ENCODE measurements at places on chromosomes 1 and 21.

DNA sequence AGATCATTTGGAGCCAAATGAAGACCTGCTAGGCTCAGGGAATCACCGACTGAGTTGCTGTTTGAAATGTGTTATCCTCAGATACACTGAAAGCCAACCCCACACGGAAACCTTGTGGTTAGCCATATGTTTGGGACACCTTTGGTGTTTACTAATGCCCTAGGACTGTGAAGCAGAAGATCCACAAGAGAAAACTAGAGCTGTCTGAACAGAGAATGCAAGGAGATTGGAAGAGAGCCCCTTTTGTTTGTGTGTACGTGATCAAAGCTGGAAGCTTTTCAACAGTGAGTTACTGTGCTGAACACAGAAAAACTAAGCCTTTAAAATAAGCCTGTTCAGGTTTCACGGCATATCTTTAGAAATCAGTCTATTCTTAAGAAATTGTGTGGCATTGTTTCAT is 908.2 kb upstream of the ADGRL2 start:
- no peak for DNase-seq

DNA sequence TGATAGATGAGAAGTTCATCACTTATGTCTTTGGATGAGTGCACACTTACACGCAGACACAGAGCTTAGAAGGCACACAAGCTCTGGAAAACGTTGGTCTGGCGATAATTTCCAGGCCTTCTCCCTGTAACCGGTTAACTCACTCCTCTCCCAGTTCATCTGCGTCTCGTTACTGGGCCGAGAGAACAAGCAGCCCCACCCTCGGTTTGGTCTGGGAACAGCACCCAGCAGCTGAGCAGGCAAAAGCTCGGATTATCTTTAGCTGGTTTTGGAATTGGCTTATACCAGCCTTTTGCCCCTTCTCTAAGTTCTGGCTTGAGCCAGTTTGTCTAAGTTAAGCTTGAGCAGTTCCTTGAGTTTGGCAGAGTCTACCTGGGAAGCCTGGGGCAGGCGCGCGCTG is 27.3 kb upstream of the COL6A1 start:
- peak; percentile 20 for DNase-seq

DNA sequence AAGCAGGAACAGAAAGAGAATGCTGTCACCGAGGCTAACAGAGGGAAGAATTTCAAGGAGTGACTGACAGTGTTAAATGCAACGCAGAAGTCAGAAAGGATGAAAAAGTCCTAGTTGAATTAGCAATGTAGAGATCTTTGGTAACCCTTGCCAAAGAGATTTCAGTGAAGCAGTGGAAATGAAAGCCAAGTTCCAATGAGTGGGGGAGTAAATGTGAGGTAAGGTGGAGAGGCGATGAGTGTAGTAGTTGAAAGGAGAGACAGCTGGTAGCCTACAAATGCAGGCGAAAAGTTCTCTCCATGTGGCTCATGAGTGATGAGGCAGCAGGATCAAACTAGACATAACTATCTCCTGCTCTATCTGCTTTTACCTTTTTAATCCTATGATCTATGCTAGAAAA is 74.6 kb upstream of the IPO9 start:
- DNase-seq: no peak

GRCh38 chr1:29969576-29969975 is 733.3 kb downstream of the PTPRU start:
- peak; percentile 1 for DNase-seq

GRCh38 chr21:32567626-32568025 is 17.7 kb downstream of the TCP10L start:
- DNase-seq: no peak

DNA sequence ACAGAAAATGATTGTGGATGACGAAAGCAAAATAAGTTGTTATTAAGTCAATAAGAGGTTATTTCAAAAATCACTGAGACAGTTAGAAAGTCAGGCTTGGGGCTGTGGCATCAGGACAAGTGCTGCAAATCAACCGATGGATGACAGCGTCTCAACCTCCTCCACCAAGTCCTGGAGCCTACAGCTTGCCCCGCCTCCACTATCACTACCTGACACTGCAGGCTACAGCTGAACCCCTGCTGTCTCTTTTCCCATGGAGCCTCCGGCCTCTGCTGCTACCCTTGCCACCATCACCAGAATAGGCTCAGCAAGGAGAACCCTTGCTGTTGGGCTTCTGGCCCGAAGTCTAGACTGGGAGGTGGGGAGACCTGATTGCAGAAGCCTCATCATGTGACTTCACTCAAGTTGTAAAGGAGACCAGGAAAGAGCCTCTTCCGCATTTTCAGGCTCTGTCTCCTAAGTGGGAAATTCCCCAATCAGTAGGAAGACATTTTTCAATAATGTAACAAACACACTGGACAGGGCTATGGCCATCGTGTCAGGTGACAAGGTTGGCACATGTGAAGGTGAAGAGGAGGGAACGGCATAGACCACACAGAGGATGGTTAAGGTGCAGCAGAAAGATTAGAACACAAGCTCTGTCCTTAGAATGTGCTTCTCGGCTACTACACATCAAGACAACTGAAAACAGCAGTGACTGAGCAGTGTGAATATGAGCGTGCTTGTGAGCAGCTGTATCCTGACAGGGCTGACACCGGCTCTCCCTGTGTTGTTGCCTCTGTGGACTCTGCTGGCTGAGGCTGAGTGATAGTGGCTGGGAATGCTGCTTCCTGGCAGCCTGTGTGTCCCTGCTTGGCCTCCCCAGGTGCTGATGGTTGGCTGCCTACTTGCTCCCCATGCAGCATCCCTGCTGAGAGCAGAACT is 660.7 kb downstream of the PTPRU start:
- DNase-seq: no peak

DNA sequence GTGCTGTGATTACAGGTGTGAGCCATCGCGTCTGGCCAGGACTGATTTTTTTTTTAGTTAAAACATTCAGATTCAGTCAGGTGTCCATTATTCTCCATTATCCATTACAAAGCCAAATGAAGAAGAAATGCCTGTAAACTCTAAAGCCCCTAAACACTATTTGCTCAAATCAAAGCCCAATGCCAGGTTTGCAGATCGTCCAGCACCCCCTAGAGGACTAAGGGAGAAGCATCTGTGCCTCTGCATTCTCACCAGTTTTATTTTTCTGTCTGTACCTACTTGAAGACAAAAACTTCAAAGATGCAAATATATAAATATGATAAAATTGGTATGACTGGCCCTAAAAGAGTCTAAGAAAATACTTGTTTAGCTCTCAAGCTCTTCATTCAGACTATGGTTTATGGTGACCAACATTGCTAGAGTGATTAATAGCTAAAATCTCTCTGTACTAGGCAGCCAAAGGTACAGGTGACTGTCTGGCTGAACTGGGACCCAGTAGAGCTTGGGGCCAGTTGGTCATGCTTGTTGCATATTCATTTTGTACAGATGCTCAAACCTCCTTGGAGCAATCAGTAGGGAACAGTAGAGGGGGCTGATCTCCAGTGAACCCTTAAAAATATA is 138.4 kb downstream of the SYT2 start:
- DNase-seq: peak; percentile 63

DNA sequence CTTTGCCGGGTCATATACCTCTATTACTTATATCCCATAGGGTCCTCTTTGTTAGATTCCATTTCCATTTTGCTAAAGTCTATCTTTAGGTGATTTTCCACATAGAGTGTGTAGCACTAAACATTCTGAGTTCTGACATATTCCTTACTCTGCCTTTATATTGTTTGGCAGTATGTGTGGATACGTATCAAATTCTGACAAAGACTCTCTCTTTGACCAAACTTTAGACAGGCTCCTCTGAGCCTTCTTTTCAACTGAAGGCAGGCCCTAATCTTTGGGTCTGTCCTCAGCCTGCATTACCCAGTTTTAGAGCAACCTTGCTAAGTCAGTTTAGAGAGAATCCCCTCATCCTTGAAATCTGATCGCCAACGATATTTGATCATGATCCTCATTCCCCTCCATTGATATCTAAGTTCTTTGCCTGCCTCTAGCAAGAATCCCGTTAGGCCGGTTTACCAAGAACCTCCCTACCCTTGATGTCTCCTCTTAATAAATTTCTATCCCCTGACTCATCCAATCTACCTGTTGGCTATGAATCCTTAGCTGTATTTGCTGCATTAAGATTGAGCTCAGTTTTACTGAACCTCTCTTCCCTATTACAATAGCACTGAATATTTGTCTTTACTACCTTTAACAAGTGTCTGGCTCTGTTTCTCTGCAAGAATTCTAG is 10.4 kb upstream of the PPT1 start:
- DNase-seq: no peak

GRCh38 chr1:110309139-110309538 is 30.0 kb upstream of the RBM15 start:
- peak; percentile 72 for DNase-seq

DNA sequence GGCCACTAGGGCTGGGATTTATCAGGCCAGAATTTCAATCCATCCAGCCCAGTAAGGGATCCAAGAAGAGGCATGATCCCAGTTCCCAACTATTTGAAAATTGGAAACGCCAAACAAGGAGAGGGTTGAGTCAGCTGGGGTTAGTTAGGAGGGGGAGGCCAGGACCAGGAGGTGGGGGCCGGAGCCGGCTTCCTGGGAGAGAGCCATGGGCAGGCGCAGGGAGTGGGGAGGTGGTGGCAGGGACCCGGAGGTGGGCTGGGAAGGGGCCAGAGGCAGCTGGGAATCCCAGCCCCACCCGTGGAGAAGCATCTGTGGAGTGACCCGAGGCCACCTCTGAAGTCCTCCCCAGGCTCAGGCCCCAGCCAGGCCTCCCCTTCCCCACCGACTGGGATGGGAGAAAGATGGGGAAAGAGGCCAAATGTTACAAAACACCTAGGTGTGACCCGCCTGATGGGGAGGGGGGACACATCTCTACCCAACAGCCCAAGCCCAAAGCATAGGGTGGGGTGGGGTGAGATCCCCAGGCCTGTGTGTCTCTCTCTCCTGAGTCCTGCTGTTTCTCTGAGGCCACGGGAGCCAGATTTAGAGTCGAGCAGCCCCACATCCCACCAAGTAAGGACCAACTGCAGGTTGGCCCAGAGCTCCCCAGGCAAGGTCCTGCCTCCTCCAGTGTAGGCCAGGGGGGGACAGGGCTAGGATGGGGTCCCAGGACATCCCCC is 10.1 kb downstream of the HSPG2 start:
- DNase-seq: peak; percentile 38

DNA sequence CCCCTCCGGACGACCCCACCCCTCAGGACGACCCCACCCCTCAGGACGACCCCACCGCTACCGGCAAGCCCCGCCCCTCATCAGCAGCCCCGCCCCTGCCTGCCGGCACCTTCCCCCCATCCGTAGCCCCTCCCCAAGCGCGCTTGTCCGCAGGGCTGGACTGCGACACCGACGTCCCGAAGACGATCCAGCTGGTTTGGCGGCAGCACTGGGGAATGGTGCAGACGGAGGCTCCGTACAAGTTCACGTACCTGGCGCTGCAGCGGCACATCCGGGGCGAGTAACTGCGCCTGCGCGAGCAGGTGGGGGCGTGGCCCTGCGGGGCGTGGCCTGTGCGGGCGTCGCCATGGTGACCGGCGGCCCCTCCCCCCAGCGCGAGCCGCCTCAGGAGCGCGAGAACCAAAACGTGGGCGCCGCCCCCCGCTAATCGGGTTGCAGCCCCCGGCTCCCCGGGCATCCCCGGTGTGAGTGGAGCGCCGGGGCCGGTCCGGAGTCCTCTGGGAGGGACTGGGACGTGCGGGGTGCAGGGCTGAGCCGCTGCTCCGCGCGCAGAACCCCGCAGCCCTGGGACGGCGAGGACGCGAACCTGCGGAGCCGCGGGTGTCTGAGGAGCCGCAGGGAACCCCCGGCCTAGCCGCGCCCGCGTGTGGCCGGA is 4.9 kb downstream of the RNF223 start:
- DNase-seq: peak; percentile 57

DNA sequence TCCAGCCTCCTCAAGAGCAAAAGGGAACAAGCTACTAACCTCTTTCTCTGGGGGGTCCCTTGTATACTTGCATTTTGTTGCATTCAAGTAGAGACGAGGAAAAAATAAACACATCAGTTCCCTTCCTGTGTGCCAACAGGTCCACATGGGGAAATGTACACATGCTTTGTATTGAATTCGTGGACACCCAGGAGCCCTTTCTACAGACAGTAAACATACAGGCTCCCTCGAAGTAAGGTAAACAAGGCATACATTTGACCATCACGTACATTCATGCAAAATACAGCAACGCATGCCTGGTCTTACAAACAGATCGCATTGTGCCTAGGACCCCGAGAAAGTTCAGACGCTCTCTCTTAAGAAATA is 1.1 kb downstream of the KCND3 start:
- no peak for DNase-seq

DNA sequence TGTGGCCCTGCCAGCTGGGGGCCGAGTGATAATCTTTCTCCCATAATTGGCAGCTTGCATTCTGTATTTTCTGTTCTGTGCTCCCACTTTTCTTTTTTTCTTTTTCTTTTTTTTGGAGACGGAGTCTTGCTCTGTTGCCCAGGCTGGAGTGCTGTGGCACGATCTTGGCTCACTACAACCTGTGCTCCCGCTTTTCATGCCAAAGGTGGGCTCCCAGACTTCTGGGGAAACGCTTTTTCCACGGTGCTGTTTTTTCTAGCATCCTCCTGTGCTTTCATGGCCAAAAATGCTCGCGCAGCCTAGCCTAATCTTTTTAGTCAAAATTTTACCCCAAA is 585 bp upstream of the AHCTF1 start:
- no peak for DNase-seq
